ENCODE measurements at places on chromosomes 2 and 18.

- DNase-seq, result no peak
Observed at GRCh38 chr2:30541680-30542079, 94.6 kb downstream of the LCLAT1 start.

GRCh38 chr2:61710711-61711110 lies 143.1 kb downstream of the FAM161A start:
- no peak for DNase-seq

GRCh38 chr2:97966545-97967215 lies 29.1 kb downstream of the TMEM131 start:
- no peak for DNase-seq

DNA sequence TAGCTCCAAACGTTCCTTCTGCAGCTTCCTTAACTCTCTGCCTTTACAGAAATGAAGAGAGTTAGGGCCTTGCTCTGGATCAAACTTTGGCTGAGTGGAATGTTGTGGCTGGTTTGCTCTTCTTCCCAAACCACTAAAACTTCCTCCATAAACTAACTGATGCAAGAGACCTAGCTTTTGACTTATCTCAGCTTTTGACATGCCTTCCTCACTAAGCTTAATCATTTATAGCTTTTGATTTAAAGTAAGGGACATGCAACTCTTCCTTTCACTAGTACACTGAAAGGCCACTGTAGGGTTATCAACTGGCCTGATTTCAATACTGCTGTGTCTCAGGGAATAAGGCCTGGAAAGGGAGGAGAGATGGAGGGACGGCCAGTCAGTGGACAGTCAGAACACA lies 8.3 kb downstream of the PXDN start:
- DNase-seq, result no peak

GRCh38 chr18:52334896-52335295 lies 5.1 kb upstream of the DCC start:
- DNase-seq, result no peak

GRCh38 chr18:76252880-76253279 lies 242.2 kb downstream of the ZNF516 start:
- DNase-seq, result no peak

DNA sequence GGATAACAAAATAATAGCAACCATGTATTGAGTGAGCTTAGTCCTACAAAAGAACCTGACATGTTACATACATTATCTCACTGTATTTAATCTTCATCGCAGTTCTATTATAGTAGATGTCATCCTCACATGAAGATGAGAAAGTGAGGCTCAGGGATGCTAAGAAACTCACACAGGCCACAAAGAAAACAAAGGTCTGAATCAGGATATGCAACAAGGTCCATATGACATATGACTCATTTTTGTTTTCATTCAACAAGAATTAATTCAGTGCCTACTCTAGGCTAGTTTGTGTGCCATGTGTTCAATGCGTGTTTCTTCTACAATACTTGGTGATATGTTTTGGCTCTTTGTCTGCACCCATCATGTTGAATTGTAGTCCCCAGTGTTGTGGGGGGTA lies 219.7 kb upstream of the EPHA4 start:
- DNase-seq, result no peak

DNA sequence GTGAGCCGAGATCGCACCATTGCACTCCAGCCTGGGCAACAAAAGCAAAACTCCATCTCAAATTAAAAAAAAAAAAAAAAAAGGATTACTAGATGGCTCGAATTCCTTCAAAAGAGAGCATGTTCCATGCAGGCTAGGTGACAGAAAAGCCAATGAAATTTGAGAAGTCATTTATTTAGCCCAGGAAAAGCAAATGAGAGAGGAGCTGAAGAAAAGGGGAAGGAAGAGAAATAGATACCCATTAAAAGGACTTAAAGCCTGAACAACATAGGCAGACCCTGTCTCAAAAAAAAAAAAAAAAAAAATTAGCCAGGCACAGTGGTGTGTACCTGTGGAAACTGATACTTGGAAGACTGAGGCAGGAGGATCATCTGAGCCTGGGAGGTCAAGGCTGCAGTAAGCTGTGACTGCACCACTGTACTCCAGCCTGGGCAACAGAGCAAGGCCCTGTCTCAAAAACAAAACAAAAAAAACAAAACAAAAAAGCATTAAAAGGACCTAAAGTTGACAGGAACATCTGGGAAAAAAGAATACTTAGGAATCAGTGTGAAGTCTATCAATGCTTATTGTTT lies 11.1 kb downstream of the SEPTIN10 start:
- no peak for DNase-seq

DNA sequence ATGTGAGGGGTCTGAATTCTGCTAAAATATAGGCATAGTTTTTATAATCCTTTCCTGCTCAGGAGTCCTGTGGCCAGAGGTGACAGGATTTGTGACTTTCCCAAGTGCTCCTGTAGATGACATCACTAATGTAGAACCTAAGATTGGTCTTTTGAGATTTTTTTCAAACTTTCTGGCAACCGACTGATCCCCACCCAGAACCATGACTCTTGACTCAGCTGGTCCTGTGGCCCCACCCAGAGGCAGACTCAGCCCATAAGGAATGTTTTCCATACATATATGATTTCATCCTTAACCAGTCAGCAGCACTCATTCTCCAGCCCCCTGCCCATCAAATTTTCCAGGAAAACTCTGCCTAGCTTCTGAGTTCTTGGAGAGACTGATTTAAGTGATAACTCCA lies 46.8 kb downstream of the COMMD1 start:
- no peak for DNase-seq

GRCh38 chr2:27615316-27615715 lies 13.5 kb downstream of the CCDC121 start:
- DNase-seq, result no peak

GRCh38 chr18:61955644-61956043 lies 62.8 kb upstream of the RNF152 start:
- no peak for DNase-seq

Measured in NCI-H1930 (cell line).